ENCODE measurements at places on chromosomes 16 and 17.

DNA sequence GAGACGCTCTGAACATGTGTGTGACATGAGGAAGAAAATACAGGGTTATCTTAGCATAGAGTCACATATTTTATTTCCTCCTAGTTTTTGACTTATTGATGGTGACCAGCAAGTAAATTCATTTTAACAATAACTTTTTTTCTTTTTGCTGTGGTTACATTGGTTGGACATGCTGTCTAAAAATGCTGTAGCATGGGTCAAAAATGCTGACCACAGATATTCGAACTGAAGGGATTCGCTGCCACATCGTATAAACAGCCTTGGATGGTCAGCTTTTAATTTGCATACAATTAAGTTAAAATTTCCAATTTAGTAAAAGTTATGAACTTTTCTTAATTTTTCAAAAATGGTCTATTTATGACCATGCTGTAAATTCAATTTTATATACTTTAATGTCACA, 30.5 kb downstream of the RPGRIP1L start:
- no peak for DNase-seq

GRCh38 chr16:85637061-85637807, 24.1 kb downstream of the GSE1 start:
- DNase-seq: no peak

- DNase-seq: peak; percentile 92
Measured at GRCh38 chr17:72421128-72422092, 300.6 kb downstream of the SOX9 start.

DNA sequence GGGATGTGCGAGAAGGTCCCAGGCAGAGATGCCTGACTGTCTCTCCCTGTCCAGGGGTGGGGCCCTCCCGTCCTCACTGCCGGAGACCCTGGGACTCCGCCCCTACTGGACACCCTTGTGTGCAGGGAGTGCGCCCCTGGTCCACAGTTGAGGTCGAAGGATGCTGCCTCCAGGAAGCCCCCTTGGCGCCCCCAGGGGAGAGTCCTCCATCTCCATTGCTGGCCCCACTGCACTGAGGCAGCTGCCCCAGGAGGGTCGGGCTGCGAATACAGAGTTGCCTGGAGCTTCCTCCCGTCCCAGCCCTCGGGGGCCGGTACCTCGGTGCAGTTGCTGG, 26.6 kb downstream of the CTU2 start:
- DNase-seq: no peak

DNA sequence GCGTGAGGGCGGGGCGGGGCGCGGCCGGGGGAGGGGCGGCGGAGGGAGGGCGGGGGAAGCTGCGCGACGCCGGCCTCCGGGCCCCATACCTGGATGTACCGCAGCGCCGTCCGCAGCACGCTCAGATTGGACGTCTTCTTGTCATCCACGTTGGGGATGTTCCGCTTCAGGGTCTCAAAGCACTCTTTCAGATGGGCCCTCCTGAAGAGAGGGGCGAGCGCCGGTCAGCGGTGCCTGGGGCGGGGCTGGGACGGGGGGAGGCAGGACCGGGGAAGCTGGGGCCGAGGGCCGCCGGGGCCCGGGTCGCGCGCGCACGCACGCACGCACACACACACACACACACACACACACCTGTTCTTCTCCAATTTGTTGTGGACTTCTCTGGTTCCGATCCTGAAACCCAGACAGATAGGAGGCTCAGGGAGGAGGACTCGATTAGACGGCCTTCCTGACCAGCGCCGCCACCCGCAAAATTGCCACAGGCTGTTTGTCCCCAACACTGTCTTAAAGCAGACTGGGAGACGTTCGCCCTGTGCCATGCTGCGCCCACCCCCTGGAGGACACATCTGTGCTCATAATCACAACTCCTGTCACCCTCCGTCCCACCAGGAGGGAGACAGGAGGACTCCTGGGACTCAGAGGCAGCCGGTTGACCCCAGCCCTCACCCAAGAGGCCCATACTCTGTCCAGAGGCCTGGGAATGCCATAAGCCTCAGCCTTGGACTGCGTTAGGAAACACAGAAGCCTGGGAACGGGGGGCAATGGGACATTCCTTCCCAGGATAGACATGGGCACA, 6.7 kb downstream of the MNT start:
- no peak for DNase-seq

DNA sequence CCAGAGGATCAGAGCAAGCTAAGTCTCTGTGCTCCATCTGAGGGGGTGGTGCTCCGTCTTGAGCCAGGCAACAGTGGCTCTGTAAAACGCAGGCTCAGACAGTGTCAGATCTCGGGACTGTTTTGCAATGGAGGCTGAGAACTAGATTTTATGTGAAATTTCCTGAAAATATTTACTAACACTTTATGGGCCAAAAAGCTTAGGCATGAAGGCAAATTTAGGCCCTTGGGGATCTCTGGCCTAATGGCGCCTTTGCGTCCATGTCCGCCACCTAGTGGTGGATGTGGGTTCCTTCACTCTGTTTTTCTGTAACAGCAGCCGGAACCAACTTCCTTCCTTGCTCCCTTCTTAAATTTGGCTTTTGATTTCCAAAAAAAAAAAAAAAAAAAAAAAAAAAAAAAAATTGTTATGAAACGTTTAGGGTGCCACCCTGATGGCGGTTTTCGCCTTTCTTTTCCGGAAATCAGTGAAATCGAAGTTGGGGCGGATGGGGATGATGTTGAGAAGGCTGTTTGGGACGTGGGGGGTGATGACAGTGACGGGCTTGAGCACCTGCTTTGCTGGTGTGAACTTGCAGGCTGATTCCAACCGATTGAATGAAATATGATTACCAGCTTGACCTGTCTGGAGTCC, 14.0 kb upstream of the ELAC2 start:
- DNase-seq: peak; percentile 53

GRCh38 chr16:56918467-56919012, 13.4 kb upstream of the HERPUD1 start:
- DNase-seq: no peak

- DNase-seq: no peak
Measured at GRCh38 chr17:58271216-58271931, 9.4 kb downstream of the MPO start.

GRCh38 chr16:80852261-80852872, 48.0 kb upstream of the CDYL2 start:
- no peak for DNase-seq

- no peak for DNase-seq
Measured at GRCh38 chr17:76036497-76037261, 9.6 kb upstream of the EVPL start.

- no peak for DNase-seq
Measured at GRCh38 chr17:1800712-1801111, 29.0 kb downstream of the SMYD4 start.

DNA sequence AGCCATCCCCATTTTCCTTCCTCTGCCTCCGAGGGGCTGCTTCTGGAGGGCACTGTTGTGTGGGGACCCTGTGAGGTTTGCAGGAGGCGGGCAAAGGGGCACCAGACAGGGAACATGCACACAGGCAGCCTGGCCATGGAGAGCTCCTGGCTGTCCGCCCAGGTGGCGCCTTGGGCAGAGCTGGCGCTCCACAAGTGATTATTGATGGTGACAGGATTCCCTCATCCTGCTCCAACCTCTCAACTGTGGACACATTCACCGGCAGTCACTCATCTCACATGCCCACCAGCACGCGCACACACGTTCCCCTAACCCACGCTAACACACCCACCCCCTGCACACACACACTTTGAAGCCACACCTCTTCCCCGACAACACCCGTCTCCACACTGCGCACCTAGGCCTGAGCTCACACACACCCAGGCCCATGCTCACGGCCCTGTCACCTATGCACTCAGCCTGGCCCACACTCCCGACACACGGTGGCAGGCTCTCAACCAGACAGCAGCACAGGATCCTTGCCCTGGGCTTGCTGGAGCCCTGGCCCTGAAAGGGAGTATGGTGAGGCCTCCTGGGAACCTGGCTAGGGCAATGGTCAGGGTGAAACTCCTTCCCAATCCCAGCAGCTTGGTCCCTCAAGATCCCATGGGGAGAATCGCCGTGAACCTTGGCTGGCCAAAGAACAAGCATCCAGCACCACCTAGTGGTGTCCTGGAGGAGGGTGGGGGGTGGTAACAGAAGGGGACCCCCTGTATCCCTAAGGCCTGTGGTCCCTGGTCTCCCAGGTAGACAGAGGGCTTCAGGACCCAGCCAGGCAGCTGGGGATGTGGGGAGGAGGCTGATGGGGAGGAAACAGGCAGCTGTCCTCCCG, 3.6 kb downstream of the PNMT start:
- DNase-seq: peak; percentile 8

GRCh38 chr16:407253-407652, 5.6 kb downstream of the DECR2 start:
- no peak for DNase-seq

- DNase-seq: no peak
Measured at GRCh38 chr17:53463363-53463762, 359.4 kb upstream of the KIF2B start.

DNA sequence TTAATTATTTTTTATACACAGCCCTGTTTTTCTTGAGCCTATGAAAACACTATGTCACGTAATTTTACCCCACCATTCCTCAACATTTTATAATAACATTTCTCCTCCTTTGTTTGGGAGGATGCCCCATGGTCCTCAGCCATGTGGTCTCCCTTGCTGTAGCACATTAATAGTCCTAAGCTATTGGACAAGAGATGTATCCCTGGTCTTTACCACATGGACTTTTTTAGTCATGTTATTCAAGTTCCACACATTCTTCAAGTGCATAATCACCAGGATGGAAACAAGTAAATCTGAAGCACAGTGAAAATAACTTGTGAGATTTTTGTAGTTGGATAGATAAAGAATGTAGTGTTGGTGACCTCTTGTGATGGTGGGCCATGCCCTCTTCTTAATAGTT, 2.0 kb upstream of the KRTAP2-3 start:
- peak; percentile 60 for DNase-seq

DNA sequence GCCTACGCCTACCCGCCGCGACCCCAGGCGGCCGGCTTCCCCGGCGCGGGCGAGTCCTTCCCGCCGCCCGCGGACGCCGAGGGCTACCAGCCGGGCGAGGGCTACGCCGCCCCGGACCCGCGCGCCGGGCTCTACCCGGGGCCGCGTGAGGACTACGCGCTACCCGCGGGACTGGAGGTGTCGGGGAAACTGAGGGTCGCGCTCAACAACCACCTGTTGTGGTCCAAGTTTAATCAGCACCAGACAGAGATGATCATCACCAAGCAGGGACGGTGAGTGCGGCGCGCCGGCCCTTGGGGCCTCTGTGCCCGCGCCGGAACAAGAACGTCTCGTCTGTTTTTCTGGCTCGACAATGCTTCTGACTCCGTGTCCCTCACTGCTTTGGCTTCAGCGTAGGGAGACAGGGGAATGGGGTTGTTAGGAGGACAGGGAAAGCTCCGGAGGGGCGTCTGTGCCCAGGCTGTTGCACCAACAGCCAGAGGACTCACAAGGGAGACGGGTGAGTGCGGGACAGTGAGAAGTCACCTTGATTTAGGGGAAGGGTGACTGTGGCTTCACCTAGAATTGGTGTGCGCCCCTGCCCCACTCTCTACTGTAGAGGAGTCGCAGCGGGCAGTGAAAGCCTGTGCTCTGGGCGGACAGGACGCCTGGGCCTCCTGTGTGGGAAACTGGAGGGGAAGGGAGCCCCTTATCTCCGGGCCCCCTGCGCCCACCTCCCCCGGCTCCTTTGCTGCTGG, 806 bp downstream of the TBX21 start:
- DNase-seq: no peak

- DNase-seq: no peak
Measured at GRCh38 chr17:74947041-74947754, 11.5 kb downstream of the OTOP3 start.

DNA sequence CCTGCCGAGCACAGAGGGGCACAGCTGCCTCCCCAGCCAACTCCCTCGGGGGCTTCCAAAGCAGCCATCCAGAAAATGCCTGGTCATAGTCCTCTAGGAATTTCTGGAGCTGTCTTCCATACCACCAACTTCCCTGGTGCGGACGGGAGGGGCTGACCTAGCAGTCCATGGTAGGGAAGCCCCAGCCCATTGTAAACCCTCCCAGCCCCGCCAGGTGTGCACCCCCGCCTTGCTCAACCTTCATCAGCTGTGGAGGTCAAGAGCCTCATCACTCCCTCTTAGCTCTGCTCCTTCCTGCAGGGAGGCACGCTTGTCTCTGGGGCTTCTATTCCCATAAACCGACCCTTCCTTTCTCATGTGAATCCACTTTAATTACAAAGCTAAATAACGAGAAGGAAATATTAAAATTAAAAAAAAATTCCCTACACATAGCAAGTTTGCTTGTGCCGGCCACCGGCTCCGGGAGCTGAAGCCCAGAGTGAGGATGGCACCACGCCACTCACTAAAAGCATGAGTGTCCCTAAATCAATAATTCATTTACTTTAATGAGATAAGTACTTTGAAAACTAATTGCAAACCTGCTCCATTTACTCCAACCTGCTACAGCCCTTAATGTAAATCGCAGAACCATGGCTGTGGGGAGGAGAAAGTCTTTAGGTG, 181.4 kb downstream of the ENGASE start:
- no peak for DNase-seq

DNA sequence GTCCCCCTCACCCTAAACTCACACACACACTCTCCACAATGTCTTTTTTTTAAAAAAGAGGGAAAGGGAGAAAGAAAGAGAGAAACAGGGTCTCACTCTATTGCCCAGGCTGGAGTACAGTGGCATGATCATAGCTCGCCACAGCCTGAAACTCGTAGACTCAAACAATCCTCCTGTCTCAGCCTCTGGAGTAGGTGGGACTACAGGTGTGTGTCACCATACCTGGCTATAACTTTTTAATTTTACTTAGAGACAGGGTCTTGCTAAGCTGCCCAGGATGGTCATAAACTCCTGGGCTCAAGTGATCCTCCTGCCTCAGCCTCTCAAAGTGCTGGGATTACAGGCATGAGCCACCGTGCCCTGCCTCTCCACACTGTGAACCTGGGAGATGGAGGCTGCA, 24.9 kb downstream of the LITAF start:
- DNase-seq: no peak

DNA sequence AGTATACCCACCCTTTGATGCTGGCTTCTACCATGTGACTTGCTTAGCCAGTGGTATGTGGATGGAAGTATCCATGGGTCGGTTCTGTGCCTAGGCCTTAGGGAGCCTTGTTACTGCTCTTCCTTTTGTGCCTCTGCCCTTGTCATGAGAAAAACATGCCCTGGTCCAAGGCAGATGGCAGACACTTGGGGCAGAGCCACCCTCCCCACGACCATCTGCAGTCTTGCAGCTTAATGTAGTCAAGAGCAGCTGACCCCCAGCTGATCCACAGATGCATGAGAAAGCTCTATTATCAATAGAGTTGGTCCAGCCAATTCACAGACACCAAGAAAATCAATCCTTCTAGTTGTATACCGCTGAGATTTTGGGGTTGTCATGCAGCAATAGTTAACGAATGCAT, 95.7 kb downstream of the SLC39A11 start:
- no peak for DNase-seq

GRCh38 chr17:18159551-18160120, 24.0 kb upstream of the ALKBH5 start:
- DNase-seq: no peak

Data from SW 1271 (cell line).